ENCODE measurements at places on chromosomes 11 and 22.

GRCh38 chr11:37320921-37321320, 722.9 kb upstream of the RAG2 start:
- no peak for DNase-seq

GRCh38 chr22:42080287-42080686, 787 bp downstream of the SMDT1 start:
- no peak for DNase-seq

DNA sequence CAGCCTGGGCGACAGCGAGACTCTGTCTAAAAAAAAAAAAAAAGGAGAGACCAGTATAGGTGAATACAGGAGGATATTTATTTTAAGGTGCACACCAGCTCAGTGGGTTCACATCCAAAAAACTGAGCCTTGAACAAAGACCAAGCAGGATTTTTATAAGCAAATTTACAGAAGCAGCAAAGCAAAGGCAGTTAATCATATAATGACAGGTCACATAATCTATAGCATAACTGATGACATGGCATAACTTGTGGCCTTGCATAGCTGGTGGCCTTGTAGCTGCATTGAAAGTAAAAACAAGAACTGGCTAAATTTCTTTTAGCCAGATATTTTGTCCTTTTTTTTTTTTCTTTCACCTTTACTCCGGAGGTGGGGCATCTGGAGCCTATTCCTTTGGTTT, 2.7 kb upstream of the PLAAT3 start:
- DNase-seq = no peak

DNA sequence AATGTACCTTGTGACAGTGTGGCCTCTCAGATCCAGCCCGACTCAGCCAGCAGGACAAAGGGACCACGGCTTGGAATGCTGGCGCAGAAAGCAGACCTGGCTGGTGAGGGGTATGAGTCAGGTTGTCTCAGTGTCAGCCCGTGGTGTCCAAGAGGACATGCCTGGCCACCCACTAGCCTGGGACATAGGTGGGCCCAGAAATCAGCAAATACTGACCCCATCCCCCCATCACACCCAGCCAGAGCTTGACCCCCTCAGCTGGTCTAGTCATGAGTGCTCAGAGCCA, 4.5 kb downstream of the BANF1 start:
- no peak for DNase-seq

- DNase-seq = no peak
Observed at GRCh38 chr22:49349841-49350381, 477.8 kb downstream of the BRD1 start.

DNA sequence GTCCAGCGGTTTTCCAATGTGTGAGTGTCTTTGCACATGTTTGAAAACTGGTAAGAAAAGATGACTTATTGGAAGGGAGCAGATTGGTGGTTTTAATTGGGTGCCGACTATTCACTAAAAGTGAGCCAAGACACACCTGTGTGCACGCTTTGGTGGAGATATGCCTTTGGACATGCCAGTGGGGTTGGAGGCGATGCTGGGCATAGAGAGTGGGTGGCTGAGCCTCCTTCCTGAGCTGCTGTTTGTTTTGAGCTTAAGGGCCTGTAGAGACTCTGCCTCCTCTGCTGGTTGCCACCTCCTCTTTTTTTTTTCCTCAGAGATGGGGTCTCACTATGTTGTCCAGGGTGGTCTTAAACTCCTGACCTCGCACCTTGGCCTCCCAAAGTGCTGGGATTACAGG, 9.5 kb downstream of the IGHMBP2 start:
- no peak for DNase-seq

All from fibroblast of skin of left quadriceps (primary cell).